Substantia nigra (tissue), 51 donors: ENCODE measurements at places on chromosomes 4 and X.

- DNase-seq = no peak
These were observed 88.6 kb upstream of the PTCHD1 start for GRCh38 chrX:23246001-23246400.

DNA sequence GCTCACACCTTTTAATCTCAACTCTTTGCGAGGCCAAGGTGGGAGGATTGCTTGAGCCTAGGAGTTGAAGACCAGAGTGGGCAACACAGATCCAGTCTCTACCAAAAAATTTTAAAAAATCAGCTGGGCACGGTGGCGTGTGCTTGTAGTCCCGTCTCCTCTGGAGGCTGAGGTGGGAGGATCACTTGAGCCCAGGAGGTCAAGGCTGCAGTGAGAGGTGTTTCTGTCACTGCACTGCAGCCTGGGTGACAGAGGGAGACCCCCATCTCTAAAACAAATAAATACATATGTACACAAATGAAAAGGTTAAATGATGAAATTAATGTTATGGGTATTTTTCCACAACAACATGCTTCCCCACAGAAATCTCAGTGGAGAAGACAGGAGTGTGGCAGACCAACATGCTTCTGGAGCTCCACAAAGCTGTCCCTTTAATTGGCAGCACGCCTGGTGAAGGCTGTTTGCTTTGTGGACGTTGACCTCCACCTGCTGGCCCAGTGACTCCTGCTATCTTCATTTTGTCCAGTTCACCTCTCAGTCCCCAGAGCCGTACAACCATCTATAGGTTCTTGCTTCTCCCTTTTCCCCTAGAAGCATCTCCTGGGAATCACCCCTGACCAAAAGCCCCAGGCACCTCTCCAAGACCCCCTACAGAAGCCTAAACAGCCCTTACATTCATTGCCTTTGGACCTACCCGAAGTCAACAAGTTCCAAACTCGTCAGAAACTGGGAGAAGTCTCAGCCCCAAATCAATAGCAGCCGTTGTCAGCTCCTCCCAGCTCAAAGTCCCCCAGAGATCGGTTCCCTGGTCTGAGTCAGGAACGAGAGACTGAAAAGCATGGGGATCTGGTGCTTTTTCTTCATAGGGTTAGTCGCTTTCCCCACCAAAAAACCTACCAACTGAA is 36.4 kb upstream of the CD99 start:
- DNase-seq = no peak

DNA sequence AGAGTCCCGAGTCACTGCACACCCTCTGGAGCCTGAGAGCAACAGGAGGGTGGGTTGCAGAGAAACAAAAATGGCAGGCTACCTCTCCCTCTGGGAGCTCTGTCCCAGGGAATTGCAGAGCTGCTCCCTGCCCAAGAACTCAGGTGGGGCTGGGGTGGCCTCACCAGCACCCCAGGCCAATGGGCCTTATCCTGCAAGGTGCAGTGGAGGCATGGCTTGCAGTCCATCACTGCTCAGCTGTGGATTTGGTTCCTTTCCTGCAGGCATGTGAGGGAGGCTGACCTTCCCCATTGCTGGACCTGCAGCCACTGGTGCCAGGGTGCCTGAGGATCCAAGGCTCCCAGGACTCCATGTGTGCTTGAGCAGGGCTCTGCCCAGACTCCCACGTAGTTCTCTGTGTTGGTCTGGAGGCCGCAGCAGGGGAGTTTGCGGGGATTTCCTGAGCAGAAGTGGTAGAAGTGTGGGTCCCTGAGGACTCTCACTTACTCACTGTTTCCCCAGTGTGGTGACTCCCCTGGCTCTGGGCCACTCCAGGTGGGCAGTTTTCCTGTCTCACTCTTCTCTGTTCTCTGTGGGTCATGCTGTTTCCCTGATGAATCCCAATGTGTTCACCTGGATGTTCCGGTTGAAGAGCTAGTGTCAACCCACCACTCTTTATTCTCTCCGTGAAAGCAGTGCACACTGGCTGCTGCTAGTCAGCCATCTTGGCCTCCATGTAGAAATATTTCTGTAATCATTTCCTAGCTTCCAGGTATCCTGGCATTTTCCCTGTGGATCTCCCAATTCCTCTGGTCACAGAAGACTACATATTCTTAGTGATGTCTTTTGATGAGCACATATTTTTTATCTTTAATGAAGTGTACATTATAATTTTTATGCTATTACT is 82.3 kb downstream of the ARHGAP24 start:
- DNase-seq = no peak

- no peak for DNase-seq
These were observed 20.8 kb upstream of the TMEM185A start for GRCh38 chrX:149652232-149652981.

DNA sequence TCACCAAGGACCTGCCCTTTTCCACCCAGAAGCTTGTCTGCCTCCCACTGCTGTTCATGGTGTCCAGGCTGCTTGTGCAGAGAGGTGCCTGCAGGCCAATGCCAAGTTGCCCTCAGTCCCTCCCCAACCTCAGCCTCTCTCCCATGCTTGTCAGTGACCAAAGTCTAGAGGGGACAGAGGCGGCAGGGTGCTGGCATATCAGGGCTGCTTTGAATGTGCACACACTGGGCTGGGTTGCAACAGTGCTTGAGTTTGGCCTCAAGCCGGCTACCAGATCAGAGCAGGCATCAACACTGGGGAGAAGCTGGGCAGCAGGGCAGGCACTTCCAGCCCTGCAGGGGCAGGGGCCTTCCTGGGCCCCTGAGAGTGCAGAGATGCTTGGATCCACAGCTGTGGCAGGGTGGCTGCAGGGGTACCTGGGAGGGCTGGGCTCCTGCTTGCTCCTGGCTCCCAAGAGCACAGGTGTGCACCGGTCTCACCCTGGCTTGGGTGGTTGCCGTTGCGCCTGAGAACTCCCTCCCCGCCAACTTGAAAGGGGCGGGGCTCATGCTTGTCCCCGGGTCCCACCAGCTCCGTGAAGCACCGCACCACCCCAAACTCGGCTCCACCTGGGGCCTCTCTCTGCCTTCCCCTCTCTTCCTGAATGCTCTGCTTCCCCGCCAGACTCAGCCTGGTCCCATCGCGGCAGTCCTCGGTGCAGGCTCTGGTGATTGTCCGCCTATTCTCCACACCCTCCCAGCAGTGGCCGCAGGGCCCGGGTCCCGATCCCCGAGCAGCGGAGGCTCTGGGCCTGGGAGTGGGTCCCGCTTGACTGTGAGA is 1681.9 kb upstream of the ADGRL3 start:
- DNase-seq = no peak

- DNase-seq = peak; percentile 9
These were observed 152.0 kb upstream of the SLC4A4 start for GRCh38 chr4:71186566-71187403.

- no peak for DNase-seq
These were observed 8.2 kb upstream of the ZRSR2 start for GRCh38 chrX:15781961-15782699.

- no peak for DNase-seq
These were observed 44.1 kb downstream of the DTHD1 start for GRCh38 chr4:36325499-36325898.

DNA sequence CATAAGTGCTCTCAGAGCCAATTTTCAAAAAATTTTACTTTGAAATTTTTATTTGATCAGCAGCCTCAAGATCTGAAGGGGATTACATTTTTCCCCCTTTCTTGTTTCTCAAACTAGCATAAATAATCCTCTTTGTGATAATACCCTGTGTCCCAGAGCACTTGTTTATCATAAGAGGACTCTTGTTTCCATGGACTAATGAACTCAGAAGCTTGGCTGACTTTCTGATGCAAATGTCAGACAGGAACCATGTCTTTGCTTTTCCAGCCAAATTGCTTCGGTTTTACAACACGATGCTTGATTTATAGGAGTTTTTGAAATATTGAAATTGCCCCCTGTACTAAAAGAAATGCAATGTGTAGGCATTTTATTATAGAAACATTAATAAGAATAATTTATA is 859.3 kb upstream of the LCORL start:
- no peak for DNase-seq

GRCh38 chr4:72974694-72975487 is 94.6 kb downstream of the COX18 start:
- DNase-seq = no peak

- no peak for DNase-seq
These were observed 10.9 kb upstream of the SYTL5 start for GRCh38 chrX:37995428-37995827.

DNA sequence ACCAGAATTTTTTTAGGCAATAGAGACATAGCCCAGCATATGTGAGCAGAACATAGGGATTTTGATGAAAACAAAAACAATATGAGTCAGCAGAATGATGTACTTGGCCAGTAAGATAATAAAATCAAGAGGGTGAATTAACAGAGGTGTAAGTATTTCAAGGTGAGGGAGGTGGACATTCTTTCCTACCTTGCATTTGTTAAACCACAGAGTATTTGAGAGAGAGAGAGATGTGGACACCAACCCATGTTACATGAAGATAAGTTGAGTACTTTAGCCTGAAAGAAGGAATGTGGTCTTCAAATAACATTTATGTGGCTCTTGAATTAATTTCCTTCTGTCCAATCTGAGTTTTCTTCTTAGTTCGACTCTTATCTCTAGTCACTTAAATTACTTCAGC is 68.6 kb downstream of the DIAPH2 start:
- DNase-seq = no peak

DNA sequence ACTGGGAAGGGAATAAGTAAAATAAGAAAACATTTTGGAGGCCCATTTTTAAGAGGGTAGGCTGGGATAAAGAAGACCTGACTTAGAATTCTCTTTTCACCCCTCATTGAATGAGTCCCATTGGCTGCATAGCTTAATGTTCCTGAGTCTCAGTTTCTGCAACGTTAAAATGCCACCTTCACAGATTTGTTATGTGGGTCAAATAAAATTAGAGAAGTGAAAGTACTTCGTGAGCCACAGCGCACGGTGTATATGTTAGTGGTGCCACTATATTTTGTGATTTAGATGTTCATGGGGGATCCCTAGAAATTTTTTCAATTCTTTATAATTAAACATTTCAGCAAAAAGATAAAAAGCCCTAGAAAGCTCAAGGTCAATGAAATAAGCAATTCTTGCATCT is 109.2 kb upstream of the HS3ST1 start:
- no peak for DNase-seq

DNA sequence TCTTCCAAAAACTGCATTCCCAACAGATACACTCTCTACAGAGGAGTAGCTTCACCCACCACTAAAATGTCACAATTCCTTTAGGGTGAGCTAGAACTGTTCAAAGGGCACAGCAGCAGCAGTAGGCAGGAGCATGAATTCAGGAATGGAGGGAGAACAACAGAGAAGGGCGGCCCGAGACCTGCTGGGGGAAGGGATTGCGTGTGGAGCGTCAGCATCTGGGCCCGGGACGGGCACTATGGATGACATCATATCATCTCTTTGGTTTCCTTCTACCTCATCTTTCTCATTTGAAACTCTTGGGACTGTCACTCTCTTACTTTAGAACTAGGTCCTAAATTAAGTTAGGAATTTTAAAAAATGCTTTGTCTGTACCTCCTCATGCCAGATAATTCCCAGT is 95.0 kb downstream of the PHOX2B start:
- no peak for DNase-seq

- no peak for DNase-seq
These were observed 748.0 kb upstream of the PCDH7 start for GRCh38 chr4:29972121-29972520.

GRCh38 chr4:41573502-41574001 is 35.6 kb downstream of the LIMCH1 start:
- DNase-seq = no peak

- DNase-seq = no peak
These were observed 70.0 kb upstream of the TSPAN5 start for GRCh38 chr4:98728433-98728832.

GRCh38 chr4:126375462-126376054 is 1060.8 kb downstream of the FAT4 start:
- DNase-seq = no peak

- no peak for DNase-seq
These were observed 52.8 kb upstream of the ADRA2C start for GRCh38 chr4:3713346-3713745.

GRCh38 chr4:38128478-38129459 is 168.6 kb downstream of the PTTG2 start:
- DNase-seq = peak; percentile 17

GRCh38 chrX:13699183-13699826 is 10.4 kb downstream of the RAB9A start:
- no peak for DNase-seq

- DNase-seq = no peak
These were observed 307.5 kb upstream of the ANXA10 start for GRCh38 chr4:167784826-167785225.

- DNase-seq = no peak
These were observed 29.9 kb downstream of the UPRT start for GRCh38 chrX:75303795-75304194.

- no peak for DNase-seq
These were observed 57.0 kb downstream of the TRIML1 start for GRCh38 chr4:188196134-188196735.

GRCh38 chr4:26076000-26076587 is 162.1 kb downstream of the SMIM20 start:
- DNase-seq = no peak

DNA sequence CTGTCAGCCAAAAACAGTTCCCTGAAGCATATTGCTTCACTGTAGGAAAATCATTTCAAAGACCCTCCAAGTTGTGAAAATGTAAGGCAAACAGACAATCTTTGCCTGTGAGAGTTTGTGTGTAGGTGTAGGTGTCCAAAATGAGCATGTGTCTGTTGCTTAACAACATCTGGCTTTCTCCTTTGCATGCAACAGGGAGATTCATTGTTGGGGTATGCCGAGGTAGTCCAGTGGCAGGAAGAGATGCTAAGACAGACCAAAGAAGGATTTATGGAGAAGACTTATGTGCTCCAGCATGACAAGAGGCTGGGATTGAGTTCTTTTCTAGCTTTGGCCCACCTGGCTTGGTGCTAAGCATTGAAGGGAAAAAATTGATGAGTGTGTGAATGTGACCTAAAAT is 29.8 kb upstream of the SMAD1 start:
- no peak for DNase-seq

DNA sequence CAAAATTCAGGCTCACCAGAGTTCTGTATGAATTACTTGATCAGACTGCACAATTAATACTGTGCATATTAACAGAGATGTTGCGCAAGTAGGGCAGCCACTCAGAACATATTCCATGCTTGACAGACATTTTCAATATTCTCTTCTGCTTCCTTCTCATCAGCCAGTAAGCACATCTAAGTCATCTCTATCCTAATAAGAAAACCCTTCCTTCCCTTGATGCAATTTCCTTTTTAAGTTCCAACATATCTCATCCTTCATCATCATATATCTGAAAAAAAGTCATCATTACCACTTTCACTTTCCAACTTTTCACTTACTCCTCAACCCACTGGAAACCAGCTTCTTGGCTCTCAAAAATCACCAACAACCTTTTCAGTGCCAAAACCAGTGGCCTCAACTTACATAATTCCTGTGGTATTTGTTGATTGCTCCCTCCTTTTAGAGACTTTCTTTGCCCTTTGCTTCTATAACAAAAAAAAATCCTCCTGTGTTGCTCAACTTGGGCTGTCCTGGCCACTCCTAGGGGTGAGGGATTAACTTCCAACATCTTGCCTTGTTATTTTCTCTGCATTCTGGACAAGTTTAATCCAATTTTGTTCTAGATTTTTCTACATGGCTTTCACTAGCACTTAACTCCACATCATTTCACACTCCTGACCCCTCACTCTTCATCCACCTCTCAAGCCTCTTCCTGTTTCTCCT is 14.1 kb downstream of the MBNL3 start:
- no peak for DNase-seq
